ENCODE measurements at places on chromosomes 11 and 22.

DNA sequence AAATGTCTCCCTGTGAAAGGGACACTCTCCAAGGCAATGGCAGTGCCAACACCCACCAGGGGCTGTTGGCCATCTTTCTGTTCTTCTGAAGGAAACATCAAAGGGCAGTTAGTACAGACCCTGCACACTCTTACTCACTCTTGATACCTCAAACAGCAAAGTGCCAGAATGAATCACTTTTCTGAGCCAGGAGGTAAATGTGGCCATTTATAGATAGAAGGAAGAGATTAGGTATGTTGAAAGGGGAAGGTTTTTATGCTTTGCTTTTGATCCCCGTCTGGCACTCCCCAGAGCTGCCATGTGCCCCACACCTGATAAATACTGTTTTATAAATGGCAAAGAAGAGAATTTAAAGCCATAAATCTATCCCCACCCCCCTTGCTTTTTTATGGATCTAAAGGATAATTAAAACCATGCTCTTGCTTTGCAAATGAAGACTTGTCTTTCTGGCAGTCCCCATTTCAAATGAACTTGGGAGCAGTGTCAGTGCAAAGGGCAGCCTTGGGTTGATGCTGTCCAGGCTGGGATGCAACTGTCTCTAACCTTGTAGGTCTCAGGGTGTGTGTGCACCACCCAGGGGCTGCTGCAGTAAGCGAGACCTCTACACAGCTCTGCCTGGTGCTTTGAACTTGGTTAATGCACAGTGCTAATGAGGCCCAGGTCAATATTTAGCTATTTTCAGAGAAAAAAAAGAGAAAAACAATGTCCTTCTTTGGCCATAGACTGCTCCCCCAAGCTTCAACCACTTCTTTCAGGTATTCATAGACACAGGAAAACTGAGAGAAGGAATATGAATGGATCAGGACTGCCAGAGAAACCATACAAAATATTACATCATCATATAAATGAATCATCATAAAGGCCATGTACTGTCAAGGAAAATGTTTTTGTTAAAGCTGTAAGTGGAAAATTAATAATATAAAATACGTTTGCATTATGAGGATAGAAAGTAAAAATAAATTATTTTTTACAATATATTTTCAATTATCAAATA is 207.5 kb downstream of the ETS1 start:
- no peak for DNase-seq

GRCh38 chr22:23534201-23534850 is 45.8 kb downstream of the IGLL1 start:
- DNase-seq, result no peak

DNA sequence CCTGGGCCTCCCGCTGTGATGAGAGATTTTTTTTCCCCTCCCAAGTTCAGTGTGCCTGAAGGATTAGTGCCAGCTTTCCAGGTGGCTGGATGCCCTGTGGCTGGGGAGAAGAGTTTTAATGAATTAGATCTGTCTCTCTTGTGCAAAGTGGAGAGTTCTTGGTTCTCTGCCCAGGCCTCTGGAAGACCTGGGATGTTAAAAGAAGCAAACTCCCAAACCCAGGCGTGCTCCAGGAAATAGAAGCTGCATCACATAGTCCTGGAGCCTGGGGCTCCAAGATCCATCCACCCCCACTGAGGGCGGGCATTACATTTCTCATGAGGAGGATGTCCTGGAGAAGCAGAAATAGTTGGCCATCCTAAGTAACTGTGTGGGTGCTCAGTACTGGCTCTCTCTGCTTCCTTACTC is 30.6 kb downstream of the SDHAF2 start:
- no peak for DNase-seq

DNA sequence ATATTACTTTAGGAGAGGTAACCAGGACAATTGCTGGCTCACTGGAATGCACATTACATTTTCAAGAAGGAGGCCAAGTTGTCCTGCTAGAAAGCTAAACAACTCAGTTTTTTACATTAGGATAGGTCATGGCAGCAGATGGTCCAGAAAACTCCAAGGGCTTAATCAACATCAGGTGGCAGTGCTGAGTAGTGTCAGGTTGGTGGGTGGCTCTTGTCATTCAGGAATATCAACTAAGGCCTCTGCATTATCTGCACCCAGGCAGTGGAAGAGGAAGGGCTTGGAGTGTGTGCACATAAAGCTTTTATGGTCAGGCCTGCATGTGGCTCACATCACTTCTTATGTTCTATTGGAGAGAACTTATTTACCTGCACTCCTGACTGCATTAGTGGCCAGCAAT is 32.2 kb upstream of the OR4B1 start:
- no peak for DNase-seq

DNA sequence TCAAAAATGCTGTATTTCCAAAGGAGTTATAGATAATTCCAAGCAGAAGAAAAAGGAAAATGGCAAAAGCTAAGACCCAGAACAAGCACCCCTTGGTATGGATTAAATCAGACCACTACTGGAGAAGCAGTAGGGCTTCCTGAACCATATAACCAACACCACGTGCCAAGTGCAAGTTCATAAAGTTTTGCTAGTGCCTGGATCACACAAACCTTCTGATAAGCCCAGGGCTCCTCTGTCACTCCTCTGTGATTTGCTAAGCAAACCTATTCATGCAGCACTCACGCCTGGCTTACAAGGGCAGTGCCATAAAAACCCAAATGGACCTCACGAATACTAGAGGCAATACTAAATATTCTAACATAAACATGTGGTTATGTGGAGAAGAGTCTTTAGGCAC is 13.3 kb downstream of the LARGE1 start:
- no peak for DNase-seq

- DNase-seq, result no peak
These were observed 7.3 kb downstream of the CABP7 start for GRCh38 chr22:29727131-29727523.

Data from glomerular endothelial cell (primary cell).